ENCODE measurements at places on chromosomes 4 and X. TPM values are rescaled to one million over a fixed set of nuclear protein-coding genes. Genes with fewer than 3 reads are reported as not detected.

The ADGRG4 gene
- 0.16 TPM for total RNA-seq

The SLC35A2 gene
- 12.8 TPM for total RNA-seq

The CXCL6 gene
- total RNA-seq = 1.1 TPM

The CT45A5 gene
- total RNA-seq = not detected

The COL4A5 gene
- total RNA-seq = 163 TPM

The RHOXF1 gene
- total RNA-seq = not detected

The ATP8A1 gene
- 5.6 TPM for total RNA-seq

The UPF3B gene
- total RNA-seq = 4.1 TPM

The PAGE2B gene
- total RNA-seq = not detected

The SERTM2 gene
- not detected for total RNA-seq

The DUX4 gene
- total RNA-seq = not detected

The TMEM31 gene
- not detected for total RNA-seq

Data from gastroesophageal sphincter (tissue), 4 donors.